ENCODE measurements at places on chromosomes 3 and 15. TPM values are rescaled to one million over a fixed set of nuclear protein-coding genes. Genes with fewer than 3 reads are reported as not detected.
A peak's percentile ranks its signal among the peaks of the same experiment; 100 is the strongest.

- DNase-seq = no peak
Observed at GRCh38 chr15:73264881-73265280, 103.9 kb downstream of the HCN4 start.

GRCh38 chr15:83682476-83683088 is 28.7 kb downstream of the ADAMTSL3 start:
- no peak for DNase-seq

The MLH1 gene
- total RNA-seq = 31.6 TPM

The GRK7 gene
- not detected for total RNA-seq

The CD200R1 gene
- total RNA-seq = 1.1 TPM

DNA sequence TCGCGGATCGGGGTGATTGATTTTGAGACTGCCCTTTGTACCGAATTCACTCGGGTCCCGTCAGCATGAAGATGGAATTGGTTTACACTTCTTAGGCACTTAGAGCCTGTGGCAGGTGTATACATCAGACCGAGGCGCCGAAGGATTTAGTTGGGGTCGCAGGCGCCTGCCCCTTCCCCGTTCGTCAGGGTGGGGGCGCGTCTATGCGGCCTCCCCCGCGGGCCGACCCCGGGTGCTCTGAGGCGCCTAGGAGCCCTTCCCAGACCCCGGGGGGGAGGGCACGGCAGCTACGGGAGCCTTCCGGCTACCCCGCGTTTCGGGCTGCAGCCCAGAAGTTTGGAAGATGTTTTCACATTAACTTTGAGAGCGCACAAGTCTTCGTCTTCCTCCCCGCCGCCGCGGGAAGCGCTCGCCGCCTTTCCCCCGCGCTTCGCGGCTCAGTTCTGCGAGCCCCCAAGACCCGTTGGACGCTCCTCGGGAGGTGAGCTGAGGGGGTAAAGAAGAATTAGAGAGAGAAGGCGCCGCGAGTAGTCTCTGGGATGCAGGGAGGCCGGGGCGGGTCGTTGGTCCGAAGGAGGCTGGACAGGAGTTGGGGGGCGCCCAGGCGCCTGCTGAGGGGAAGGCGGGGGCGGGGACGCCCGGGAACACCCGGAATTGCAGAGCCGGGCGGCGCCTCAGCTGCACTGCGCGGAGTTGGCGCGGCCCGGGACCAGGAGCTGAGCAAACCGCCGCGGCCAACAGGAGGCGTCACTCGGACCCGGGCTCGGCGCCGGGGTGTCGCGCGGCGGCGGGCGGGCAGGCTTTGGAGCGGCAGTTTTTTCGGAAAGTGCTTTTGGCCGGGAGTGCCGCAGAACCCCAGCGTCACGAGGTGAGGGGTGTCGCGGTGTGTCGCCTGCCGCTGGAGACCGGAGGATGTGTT is 780 bp downstream of the TIPARP start:
- DNase-seq = peak; percentile 85

DNA sequence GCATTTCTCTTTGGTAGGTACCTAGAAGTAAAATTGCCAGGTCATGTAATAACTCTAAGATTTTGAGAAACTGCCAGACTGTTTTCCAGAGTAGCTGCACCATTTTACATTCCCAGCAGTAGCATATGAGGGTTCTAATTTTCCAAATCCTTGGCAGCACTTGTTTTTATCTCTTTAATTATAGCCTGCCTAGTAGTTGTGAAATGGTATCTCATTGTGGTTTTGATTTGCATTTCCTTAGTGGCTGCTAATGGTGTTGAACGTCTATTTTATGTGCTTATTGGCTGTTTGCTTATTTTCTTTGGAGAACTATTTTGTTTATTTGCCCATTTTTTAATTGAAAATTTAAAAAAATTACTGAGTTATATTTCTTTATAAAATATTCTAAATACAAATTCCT is 117.9 kb downstream of the TCF12 start:
- DNase-seq = no peak

GRCh38 chr15:62491642-62492041 is 326.6 kb upstream of the C2CD4B start:
- DNase-seq = no peak

DNA sequence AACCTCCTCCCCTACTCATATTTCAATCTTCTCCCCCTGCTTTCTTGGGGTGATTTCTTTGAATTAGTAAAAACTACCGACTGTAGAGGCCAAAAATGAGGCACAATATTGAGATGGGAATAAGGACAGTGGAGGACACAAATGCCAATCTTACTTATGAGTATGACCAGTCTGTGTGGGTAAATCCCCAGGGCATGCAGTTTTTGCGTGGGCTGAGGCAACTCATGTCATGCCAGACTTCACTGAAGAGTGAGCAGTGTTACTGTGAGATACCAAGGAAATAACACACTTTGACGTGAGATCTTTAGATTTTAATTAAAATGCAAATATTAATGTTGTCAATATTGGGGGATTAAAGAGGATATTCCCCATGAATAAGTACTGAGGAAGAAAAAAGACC is 254.3 kb upstream of the ICE2 start:
- DNase-seq = no peak

GRCh38 chr3:19149368-19149767 is 1.1 kb downstream of the KCNH8 start:
- DNase-seq = no peak

The ITGA11 gene
- 22.4 TPM for total RNA-seq

DNA sequence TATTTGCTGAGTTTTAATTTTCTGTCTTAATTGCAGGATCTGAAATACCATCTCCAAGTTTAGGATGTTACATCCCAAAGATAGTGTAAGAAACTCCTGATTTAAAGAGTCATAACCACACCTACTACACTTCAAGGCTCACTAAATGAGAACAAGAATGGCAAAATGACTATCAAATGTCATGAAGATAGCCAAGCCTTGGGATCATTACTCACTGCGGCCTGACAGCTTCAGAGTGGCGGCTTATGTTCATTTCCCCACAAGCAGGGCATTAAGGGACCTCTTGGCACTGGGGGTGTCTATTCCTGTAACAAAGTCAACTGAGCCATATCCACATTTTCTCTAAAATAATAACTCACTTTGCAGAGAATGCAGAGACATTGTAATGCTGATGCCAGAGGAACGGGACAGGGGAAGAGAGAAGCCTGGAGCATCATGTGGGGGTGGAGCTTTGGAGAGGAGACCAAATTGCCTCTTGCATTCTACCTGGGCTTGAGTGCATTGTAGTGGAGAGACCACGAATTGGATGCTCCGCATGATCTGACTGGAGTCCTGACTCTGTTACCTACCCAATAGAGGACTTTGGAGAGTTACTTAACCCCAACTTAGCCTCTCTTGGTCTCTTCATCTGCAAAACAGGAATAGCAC is 219.2 kb downstream of the OPA1 start:
- no peak for DNase-seq

DNA sequence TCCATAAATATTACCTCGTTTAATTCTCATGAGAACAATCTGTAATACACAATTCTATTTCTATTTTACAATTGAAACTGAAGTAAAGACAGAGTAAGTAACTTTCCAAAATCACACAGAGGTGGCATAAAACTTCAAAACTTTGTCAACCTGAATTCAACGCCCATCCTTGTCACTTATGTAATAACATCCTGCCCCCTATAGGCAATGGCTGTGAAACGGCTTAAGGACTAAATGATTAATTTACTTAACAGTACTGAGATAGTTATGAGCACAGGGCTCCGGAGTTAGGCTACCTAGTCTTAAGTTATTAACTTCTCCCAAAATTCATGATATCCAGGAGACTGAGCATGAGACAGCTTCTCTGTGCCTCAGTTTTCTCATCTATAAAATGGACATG is 293.1 kb upstream of the CHRM5 start:
- no peak for DNase-seq

GRCh38 chr3:191151653-191152052 is 47.4 kb upstream of the OSTN start:
- no peak for DNase-seq

DNA sequence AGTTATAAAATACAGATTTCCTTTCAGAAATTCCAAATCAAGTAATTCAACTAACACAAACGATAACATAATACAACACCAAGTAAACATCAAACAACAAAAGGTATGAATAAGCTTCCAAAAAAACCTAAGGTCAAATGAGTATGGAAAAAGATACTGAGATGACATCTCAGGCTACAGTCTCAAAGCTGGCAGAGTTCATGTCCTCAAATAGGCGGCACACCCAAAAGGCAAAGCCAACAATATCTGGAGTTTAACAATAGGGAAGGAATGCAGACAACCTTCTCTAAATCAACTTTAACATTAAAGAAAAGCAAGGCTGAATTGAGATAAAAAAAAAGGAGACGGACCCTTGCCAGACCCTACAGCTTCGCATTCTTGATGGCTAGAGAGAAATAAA is 346.6 kb downstream of the RSL24D1 start:
- DNase-seq = no peak

The PRICKLE2 gene
- 21.9 TPM for total RNA-seq

The P2RY12 gene
- total RNA-seq = 1.4 TPM

GRCh38 chr3:94612631-94613030 is 549.8 kb downstream of the NSUN3 start:
- no peak for DNase-seq

DNA sequence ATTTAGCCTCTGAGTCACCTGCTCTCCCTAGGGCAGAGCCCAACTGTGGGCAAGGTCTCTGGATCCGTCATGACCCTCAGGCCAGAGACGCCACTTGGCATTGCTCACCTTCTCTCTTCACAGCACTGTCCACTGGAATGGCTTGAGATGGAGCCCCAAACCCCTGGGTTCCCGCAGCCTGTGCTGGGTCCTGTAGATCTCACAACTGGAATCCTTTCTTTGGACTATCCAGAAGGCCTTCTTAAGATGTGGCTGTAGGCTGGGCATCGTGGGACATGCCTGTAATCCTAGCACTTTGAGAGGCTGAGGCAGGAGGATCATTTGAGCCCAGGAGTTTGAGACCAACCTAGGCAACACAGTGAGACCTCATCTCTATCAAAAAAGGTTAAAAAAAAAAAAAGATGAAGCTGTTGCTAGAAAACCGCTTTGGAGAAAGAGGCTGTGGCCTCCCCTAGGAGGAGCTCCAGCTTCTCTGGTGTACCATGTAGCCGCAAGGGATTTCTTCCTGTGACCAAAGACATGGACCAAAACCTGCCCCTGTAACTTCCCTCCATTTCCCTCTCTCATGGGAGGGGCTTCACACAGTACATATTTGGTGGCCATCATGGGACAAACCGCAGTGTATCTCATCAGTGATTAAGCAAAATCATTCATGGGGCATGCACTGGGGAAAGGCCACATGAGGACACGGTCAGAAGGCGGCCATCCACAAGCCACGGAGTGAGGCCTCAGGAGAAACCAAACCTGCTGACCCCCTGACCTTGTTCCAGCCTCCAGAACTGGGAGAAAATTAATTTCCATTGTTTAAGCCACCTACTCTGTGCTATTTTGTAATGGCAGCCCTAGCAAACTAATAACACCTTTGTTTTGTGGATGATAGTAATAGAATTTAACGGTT is 23.3 kb upstream of the BUB1B start:
- DNase-seq = no peak

GRCh38 chr3:12972781-12973702 is 100.2 kb downstream of the IQSEC1 start:
- no peak for DNase-seq

The NR1I2 gene
- not detected for total RNA-seq

The IQGAP1 gene
- 70.4 TPM for total RNA-seq

The CCDC39 gene
- not detected for total RNA-seq

- no peak for DNase-seq
Observed at GRCh38 chr3:183745300-183746098, 47.9 kb downstream of the YEATS2 start.

- no peak for DNase-seq
Observed at GRCh38 chr3:24199775-24200247, 254.7 kb downstream of the NR1D2 start.

The SLC9A9 gene
- total RNA-seq = 17.0 TPM

- DNase-seq = peak; percentile 28
Observed at GRCh38 chr3:172836390-172836997, 86.0 kb downstream of the ECT2 start.

- DNase-seq = no peak
Observed at GRCh38 chr3:186283096-186283495, 78.9 kb downstream of the DGKG start.

- DNase-seq = no peak
Observed at GRCh38 chr15:101264011-101264410, 12.2 kb upstream of the CHSY1 start.

The CPNE9 gene
- 0.10 TPM for total RNA-seq

The SLC28A1 gene
- 0.18 TPM for total RNA-seq

The ACSBG1 gene
- 0.32 TPM for total RNA-seq

- no peak for DNase-seq
Observed at GRCh38 chr3:165144271-165144670, 51.9 kb downstream of the SLITRK3 start.

DNA sequence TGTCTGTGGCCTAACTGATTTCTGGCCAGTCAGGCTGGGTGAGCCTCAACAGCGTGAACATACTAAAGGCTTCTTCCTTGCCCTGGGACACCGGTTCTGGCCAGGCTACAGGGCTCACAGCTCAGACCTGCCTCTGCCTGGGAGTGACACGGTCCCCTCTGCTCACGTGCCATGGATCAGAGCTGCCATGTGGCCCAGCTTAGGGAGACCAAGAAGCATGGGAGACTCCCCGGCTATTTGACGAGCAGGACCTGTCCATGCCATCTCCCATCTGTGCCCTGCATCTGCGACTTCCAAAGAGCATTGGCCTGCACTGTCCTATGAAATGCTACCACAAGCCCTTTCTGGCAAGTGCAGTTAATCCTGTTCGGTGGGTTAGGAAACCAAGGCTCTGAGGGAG is 57.4 kb downstream of the APBA2 start:
- DNase-seq = no peak

The GPR149 gene
- not detected for total RNA-seq

The KIF15 gene
- 1.4 TPM for total RNA-seq

DNA sequence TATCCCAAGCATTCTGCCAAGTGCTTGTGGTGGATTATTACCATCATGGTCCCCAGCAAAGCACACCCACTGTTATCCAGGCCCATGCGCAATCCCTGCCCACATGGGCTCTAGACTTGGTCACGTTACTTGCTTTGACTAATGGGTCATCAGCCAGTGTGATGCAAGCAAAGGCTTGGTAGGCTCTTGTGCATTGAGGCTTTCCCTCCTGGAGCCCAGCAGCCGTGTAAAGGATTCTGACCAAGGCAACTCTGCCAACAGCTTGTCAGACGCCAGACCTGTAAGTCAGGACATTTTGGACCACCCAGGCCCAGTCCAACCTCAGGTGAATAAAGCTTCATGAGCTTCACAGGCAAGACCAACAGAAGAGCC is 93.9 kb downstream of the ABHD5 start:
- DNase-seq = no peak

The P2RY14 gene
- 4.5 TPM for total RNA-seq

DNA sequence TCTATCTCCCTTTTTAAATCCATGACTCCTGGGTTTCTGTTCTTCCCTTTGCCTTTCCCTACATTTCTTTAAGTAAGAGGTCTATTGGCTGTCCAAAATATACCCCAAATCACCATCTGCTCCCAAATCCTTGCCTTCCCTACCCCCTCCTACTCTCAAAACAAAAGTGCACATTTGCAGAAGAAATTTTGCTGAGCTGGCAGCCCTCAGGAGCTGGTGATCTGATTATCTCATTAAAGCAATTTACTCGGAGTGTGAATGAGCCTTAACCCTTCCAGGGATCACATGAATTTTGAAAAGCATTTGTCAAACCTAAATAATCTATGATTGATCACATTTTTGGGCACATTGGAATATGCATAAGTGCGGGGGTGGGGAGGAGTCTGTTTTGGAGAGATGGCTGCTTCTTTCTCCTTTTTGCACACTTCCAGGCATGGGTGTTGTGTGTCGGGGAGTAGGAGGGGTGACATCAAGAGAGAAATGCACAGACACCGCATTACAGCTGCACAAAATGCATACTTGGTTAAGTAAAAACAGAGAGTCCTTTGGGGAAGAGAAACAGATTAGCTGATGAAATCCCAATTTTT is 892.6 kb downstream of the TUSC7 start:
- DNase-seq = no peak
